Thoracic aorta (tissue), 2 donors: ENCODE measurements at places on chromosomes 16 and 17. TPM values are rescaled to one million over a fixed set of nuclear protein-coding genes. Genes with fewer than 3 reads are reported as not detected.
A peak's percentile ranks its signal among the peaks of the same experiment; 100 is the strongest.

Gene SULT1A4
- total RNA-seq = not detected

- no peak overlapping the region for H3K27ac ChIP-seq
- peaks cover 7% of the 10 kb centered on the region for H3K4me1 ChIP-seq
- no peak overlapping the region for H3K4me3 ChIP-seq
- no peak for DNase-seq
Observed at GRCh38 chr17:81270279-81270678, 24.8 kb downstream of the SLC38A10 start.

Gene GOT2
- 51.6 TPM for total RNA-seq

DNA sequence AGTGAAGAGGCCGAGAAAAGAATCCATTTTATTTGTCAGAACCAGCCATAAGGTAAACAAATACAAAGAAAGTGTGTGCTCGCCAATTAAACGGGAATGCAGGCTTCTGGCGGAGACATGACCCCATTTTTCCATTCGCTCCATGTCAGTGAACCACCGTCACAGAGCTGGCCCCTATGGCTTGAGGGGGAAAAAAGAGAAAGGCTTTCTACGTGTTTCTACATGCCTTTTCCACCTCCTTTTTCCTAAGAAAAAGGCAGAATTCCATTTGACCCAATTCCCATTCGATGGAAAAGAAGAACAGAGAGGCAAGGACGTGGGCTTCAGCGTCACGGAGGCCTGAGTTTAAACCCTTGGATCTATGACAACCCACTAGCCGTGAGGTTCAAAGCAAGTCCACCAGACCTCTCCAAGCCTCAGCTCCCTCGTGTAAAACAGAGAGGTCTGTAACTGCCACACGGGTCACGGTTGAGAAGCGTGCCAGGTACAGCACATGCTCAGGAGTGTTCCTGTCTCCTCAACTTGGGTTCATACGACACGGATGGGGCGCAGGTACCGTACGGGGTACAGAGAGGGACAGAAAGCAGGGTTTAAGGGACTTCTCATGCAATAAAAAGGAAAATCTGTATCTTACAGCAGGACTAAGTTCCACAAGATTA, 91.9 kb downstream of the NXN start:
- peak overlapping the region; percentile 13 for H3K4me3 ChIP-seq
- H3K27me3 ChIP-seq = no peaks in the 10 kb centered on the region
- no peaks in the 10 kb centered on the region for H3K36me3 ChIP-seq
- peak overlapping the region; percentile 69 for H3K27ac ChIP-seq

DNA sequence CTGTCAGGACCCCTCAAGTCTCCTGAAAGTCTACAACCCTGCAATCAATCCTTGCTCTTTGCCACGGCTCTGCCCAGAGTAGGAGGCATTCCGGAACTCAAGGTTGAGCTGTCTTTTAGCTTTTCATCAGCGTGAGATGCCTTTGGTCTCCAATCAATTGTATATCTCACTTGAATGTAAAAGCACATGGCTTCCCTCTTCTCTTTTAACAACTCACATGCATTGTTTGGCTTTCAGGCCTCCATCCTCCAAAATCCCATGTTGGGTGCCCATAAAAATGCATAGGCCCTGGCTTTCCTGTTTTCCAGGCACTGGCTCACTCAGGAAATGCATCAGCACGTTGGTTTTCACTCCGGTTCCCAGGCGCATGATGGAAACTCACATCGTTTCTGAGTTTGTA, 64.0 kb upstream of the FOXF1 start:
- no peaks in the 10 kb centered on the region for H3K27me3 ChIP-seq
- H3K4me1 ChIP-seq = no peaks in the 10 kb centered on the region
- no peak overlapping the region for H3K4me3 ChIP-seq
- H3K27ac ChIP-seq = no peak overlapping the region
- no peaks in the 10 kb centered on the region for H3K36me3 ChIP-seq

GRCh38 chr16:5479926-5480325, 382.3 kb upstream of the EEF2KMT start:
- H3K27me3 ChIP-seq = no peaks in the 10 kb centered on the region
- H3K36me3 ChIP-seq = no peaks in the 10 kb centered on the region
- H3K4me1 ChIP-seq = no peaks in the 10 kb centered on the region
- DNase-seq = no peak
- no peak overlapping the region for H3K4me3 ChIP-seq

DNA sequence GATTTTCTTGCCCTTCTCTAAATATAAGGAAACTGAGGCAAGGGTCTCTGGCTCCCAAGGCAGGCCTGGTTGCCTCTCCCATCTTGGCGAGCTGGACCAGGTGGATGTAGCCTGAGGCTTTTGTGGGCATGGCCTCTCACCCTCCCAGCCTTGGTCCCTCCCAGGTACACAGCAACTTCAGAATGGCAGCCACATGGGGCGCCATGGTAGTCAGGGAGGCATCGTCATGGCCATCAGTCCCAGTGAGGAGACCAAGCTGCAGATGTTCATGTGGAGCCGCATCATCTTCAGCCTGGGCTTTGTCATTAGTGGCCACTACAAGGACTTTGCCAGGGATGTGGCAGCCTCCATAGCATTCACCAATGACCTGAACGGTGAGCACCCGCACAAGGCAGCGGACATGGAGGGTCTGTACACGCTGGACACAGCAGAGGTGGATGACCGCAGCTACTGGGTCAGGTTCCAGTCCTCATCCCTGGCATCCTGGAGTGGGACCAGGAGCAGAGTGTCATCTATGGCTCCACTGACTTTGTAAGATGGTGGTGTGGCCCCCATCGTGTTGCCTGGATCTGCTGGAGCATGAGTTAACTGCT, 165.8 kb upstream of the ZNF267 start:
- no peaks in the 10 kb centered on the region for H3K27me3 ChIP-seq
- no peak overlapping the region for H3K4me3 ChIP-seq
- no peak overlapping the region for H3K27ac ChIP-seq

Gene FA2H
- total RNA-seq = not detected

Gene CYTH1
- 79.4 TPM for total RNA-seq

DNA sequence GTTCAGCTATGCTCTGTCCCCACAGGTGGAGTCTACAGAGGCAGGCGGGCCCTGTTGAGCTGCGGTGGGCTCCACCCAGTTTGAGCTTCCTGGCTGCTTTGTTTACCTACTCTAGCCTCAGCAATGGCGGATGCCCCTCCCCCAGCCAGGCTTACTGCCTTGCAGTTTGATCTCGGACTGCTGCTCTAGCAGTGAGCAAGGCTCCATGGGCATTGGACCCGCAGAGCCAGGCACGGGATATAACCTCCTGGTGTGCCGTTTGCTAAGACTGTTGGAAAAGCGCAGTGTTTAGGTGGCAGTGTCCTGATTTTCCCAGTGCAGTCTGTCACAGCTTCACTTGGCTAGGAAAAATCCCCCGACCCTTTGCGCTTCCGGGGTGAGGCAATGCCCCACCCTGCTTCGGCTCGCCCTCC, 89.1 kb downstream of the BCAS3 start:
- no peak for DNase-seq
- H3K4me1 ChIP-seq = no peaks in the 10 kb centered on the region
- no peaks in the 10 kb centered on the region for H3K36me3 ChIP-seq
- H3K27ac ChIP-seq = no peak overlapping the region

- peaks cover 18% of the 10 kb centered on the region for H3K4me1 ChIP-seq
- DNase-seq = no peak
- H3K27ac ChIP-seq = no peak overlapping the region
- H3K4me3 ChIP-seq = no peak overlapping the region
- no peaks in the 10 kb centered on the region for H3K27me3 ChIP-seq
Observed at GRCh38 chr17:74217888-74218287, 4.5 kb downstream of the TTYH2 start.

GRCh38 chr16:832652-833336, 32.3 kb upstream of the GNG13 start:
- H3K27me3 ChIP-seq = no peaks in the 10 kb centered on the region
- no peak for DNase-seq
- no peaks in the 10 kb centered on the region for H3K4me1 ChIP-seq

GRCh38 chr17:44646280-44646679, 10.0 kb upstream of the MEIOC start:
- H3K4me1 ChIP-seq = no peaks in the 10 kb centered on the region
- H3K27ac ChIP-seq = no peak overlapping the region
- DNase-seq = no peak
- no peaks in the 10 kb centered on the region for H3K27me3 ChIP-seq

DNA sequence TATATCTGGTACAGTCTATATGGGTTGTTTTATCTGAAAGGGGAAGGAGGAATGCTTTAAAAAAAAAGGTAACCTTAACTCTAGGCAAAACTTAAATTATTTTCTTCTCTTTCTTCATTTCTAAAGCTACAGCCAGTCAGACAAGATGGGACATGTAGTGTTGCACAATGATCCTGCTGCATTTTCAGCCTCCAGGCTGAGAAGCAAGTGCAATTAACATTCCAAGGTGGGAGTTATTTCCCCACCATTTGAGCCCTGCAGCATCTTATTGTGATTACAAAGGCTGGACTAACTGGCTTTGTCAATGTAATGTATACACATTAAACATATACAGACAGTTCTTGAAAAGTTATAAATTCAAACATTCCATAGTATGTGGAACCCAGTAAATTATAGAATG, 22.6 kb upstream of the NF1 start:
- no peaks in the 10 kb centered on the region for H3K36me3 ChIP-seq
- H3K27ac ChIP-seq = no peak overlapping the region
- no peak overlapping the region for H3K4me3 ChIP-seq
- DNase-seq = no peak

DNA sequence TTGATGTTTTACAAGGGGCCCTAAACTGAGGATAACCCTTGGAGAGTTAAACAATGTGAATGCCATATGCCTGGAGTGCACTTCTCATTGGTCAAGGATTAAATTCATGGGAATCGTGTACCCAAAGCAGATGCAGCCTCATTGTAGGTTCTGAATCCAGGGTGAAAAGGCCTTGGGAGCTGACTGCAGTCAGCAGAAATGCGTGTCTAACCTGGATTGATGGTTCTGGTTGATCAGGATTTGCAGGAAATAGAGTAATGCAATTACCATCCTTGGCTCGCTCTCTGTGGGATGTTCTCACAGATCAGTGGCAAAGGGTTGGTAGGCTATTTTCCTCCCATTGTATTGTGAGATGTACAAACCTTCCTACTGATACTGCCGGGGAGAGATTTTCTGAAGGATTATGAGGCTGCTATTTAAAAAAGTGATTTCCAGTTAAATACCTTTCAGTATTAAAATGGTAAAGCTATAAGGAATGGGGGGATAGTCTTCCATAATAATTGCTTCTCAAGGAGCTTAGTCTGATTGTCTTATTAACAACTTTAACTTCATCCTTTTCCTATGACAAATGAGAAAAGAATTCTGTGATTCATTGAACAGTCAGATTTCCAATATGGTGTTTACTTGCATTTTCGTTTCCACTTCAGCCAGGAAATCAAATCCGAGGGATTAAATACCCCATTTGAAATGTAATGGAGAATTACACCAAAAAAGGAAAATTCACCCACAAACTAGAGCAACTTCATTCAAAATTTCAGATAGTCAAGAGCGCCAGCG, 1028.1 kb upstream of the EEF2KMT start:
- no peaks in the 10 kb centered on the region for H3K4me1 ChIP-seq
- no peaks in the 10 kb centered on the region for H3K36me3 ChIP-seq
- no peak for DNase-seq
- H3K27me3 ChIP-seq = no peaks in the 10 kb centered on the region
- no peak overlapping the region for H3K4me3 ChIP-seq
- H3K27ac ChIP-seq = no peak overlapping the region

Gene PPP1R27
- total RNA-seq = not detected

DNA sequence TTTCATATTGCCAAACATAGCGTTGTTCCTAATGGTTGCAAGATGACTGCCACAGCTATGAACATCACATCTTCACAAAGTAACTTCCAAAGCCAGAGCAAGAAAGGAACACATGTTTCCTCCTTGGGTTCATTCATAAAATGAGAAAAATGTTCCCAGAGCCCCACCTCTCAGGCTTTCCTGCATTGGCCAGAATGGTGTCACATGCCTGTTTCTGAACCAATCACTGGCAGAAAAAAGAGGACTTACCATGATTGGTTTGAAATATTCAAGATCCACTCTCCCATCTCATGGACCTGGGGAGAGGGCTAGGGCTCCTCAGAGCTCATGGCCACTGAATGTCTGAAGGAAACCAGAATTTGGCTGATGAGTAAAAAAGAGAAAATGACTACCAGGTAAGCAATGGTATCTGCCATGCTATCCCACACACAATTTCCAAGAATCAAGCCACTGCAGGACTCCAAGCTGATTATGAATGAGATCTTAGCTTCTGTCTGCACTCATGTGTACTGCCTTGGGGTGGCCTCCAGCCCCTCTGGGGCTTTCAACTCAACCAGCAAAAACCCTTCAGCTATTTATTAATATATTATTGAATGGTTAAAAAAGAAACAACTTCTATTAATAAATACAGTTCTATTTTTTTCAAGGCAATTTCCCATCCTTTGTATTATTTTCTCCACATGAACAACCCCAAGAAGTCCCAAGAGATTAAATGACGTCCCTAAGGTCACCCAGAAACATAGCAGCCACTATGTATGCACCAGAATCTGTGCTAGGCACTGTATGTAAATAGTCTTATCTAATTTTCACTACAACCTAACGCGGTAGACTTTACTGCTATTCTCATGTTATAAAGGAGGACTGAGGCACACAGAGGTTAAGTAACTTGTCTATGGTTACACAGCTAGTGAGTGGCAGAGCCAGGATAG, 61.4 kb upstream of the TMC5 start:
- H3K4me1 ChIP-seq = no peaks in the 10 kb centered on the region
- H3K4me3 ChIP-seq = no peak overlapping the region
- no peaks in the 10 kb centered on the region for H3K27me3 ChIP-seq
- H3K36me3 ChIP-seq = no peaks in the 10 kb centered on the region

DNA sequence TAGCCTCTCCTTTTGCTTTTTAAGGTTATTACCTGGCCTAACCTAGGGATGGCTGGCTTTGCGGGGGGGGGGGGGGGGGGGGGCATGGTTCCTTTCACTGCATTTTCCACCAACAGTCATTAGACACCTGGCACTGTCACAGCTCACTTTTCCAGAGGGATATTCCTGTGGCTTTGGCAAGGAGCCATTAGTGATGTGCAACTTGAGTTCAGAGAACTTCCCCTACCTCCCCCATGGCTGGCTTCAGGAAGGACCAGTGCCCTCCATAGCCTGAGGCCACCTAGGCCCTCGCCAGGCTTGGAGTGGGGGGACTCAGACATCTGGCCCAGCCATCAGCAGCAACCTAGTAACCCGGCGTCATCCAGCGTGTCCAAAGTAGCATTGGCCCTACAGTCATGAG, 234.6 kb downstream of the CPPED1 start:
- H3K4me1 ChIP-seq = no peaks in the 10 kb centered on the region
- no peak overlapping the region for H3K4me3 ChIP-seq
- no peaks in the 10 kb centered on the region for H3K27me3 ChIP-seq
- H3K27ac ChIP-seq = no peak overlapping the region
